Cerebellar nuclear complex (tissue), 1 donor: ENCODE measurements at places on chromosomes 4 and X.

- DNase-seq, result no peak
These were observed 297.0 kb upstream of the DCAF8L1 start for GRCh38 chrX:28278251-28278650.

DNA sequence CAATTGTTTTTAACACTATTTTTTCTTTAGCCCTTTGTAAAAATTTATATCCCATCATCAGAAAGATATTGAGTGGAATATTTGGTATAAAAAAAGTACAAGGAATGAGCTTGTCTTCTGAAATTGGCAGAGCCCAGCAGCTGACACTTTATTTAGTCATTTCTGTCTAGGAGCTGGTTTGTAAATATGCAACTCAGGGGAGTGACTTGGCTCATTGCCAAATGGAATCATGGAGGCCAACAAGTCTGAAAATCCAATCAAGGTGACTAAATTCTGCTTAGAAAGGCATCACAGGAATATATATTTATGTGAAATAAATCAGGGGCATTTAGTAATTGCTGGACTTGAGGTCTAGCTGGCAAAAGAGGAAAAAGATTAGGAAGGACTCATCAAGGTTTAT is 74.4 kb downstream of the OTC start:
- no peak for DNase-seq

- DNase-seq, result no peak
These were observed 148.1 kb downstream of the NWD2 start for GRCh38 chr4:37392521-37393255.

DNA sequence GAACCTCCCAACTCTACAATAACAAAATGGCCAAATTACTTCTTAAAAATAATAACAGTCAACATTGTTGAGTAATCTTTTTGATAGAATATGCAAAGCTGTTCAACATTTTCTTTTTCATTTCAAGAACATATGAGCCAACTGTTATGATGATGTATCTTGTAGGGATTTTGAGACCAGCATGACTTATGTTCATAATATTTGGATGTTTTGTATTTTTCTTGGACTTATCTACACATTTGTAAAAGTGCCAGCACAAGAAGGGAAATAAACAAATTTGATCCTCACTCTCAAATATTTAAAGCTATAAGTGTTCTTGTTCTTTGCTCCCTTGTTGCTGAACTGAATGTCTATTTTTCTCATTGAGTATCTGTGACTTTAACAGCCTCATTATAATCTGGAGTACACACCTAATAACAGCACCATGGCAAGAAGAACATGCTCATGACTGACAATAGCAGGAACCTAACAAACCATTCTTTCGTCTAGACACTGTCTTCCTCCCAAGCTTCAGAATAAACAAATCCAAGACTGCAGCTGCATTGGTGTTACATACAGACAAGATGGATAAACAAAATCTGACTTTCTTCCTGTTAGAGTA is 1049.7 kb downstream of the FAT4 start:
- DNase-seq, result no peak

GRCh38 chr4:123299212-123299691 is 97.3 kb upstream of the SPRY1 start:
- DNase-seq, result no peak

DNA sequence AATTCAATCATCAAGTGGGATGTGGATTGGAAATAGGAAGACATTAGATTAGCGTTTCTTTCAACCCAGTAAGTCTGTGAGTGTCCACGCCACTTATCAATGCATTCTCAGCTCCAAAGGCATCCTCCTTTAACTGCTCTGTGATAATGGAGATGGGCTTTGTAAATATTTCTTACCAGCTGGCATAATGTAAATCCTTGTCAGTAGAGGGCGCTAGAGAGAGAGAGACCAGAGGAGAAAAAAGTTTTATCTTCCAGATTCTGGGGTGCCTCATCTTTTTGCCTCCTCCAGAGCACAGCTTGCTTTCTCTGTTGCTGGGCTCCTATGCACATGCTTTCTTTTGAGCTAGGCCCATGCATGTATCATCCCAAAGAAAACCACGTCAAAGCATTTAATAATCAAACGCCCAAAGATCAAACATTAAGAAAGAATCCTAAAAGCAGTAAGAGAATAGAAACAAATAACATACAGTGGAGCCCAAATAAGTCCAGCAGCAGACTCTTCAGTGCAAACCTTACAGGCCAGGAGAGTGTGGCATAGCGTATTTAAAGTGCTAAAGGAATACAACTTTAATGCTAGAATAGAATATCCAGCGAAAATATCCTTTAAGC is 9.6 kb upstream of the MTMR1 start:
- DNase-seq, result peak; percentile 0

GRCh38 chr4:141654098-141654497 is 17.7 kb downstream of the IL15 start:
- no peak for DNase-seq

GRCh38 chrX:71482228-71482958 is 50.5 kb upstream of the OGT start:
- no peak for DNase-seq

DNA sequence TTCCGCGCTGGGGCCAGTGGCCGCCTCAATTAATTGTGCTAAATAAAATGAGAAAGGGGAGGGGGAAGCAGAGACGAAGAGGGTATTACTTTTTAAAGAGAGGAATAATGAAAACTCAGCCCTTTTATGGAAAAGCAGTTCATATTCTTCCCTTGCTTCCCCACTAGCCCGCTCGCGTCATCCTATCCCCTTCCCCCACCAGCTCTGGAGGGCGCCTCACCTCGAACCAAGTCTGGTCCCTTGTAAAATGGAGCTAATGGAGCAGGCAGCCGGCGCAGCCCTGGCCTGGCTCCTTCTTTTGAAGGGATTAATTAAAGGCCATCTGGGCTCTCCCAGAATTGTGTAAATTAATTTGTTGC is 511 bp upstream of the NKX6-1 start:
- no peak for DNase-seq

- DNase-seq, result no peak
These were observed 646 bp downstream of the ABCB7 start for GRCh38 chrX:75155447-75155826.

DNA sequence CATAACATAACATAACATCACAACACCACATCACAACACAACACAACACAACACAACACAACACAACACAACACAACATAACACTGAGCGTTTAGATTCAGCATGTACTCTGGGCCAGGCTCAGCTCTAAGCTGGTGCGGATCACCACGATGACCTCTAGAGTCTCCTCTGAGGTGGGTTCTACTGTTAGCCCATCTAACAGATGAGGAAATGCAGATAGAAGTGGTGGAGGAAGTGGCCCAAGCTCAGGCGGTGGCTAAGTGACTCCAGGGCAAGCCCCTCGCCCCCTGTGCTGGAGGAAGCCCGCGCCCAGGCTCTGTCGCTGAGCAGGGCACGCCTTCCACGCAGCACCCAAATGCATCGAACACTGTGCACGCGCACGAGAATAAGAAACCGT is 45.3 kb upstream of the CDKN2AIP start:
- no peak for DNase-seq

- DNase-seq, result no peak
These were observed 44.8 kb downstream of the BANK1 start for GRCh38 chr4:101835121-101835904.

DNA sequence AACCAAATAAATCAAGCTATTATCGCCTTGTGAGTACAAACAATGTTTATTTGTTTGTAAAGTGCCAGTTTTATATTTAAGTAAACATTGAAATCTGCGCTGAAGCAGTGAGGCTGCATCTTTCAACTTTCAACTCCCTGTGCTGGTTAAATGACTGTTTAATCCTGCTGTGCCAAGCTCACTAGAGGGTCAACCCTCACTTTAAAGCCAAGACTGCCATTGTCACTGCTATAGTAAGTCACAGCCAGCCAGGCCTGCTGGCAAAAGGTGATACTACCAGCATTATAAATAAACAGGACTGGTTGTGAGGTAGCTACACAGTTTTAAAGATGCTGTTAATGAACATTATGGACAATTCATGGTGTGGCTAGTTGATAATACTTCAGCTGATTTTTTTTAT is 34.6 kb downstream of the EFHC2 start:
- no peak for DNase-seq

DNA sequence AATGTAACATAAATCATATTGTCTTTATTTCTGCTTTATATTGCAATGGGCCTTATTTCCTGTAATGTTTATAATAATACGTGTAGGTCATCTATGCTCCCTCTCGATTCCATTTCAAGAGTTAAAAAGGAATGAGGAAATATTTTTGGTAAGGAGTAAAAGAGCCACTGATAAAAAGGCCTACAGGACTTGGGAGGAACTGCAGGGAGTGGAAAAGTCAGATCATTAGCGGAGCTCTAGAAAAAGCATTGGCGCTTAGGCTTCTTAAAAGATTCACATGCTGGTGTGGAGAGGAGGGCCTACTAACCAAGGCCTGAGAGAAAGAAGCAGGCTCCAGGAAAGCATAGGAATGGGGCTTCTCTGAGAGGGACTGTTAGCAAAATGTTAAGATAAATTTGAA is 82.9 kb upstream of the PNPLA4 start:
- DNase-seq, result no peak

GRCh38 chrX:20507901-20508620 is 241.4 kb upstream of the RPS6KA3 start:
- no peak for DNase-seq

GRCh38 chr4:76984788-76985211 is 35.2 kb downstream of the SEPTIN11 start:
- no peak for DNase-seq

GRCh38 chr4:75644095-75644494 is 13.8 kb upstream of the CDKL2 start:
- no peak for DNase-seq

- no peak for DNase-seq
These were observed 35.5 kb downstream of the NWD2 start for GRCh38 chr4:37279894-37280592.

DNA sequence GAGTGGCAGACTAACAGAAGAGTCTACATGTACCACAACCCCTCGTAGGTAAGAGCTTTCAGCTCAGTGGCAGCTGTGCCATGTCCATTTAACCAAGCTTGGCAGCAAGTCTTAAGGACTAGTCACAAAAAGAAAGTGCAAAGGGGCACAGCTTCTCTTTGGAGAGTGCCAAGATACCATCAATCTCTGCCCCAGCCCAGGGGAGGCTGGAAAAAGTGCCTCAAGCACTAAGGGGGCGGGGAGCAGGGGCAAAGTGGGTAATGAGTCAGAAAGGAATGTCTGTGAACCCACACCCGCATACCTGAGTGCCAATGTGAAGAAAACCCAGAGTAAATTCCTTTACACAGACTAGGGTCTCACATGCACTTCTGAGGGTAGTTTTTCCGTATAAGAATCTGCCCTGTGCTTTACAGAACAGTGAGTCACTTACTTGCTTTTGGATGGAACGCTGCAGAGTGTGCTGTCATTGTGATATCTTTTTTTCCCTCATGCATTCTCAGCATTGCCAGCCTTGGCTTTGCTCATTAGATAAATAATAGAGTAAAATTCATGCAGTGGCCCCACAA is 219.8 kb downstream of the ZNF674 start:
- DNase-seq, result no peak

DNA sequence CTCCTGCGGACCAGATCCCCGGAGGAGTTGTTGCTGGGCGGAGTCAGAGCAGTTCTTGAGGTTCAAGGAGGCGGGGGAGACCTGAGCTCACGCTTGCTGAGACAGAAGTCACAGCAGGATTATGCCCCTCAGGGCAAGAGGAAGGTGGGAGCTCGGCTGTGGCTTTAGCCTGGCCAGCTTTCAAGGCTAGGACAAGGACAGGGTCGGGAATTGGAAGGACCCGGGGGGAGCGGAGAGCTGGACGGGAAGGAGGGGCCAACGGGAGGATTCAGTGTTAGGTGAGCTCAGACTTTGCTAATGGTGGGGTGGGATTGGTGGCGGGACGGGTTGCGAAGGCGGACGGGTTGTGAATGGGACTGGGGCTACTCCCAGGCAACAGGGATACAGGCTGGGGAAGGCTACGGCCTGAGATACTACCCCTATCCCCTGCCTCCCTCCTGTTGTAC is at the start of gene RIBC1:
Gene RIBC1, plus strand, starts transcription at position 13 of the 446 bp plus-strand sequence. CDS start 3,404 bp downstream, outside the sequence.
- DNase-seq, result no peak

- no peak for DNase-seq
These were observed 6.3 kb downstream of the AWAT1 start for GRCh38 chrX:70240751-70241150.

- no peak for DNase-seq
These were observed 707 bp upstream of the SHROOM4 start for GRCh38 chrX:50814701-50815100.

DNA sequence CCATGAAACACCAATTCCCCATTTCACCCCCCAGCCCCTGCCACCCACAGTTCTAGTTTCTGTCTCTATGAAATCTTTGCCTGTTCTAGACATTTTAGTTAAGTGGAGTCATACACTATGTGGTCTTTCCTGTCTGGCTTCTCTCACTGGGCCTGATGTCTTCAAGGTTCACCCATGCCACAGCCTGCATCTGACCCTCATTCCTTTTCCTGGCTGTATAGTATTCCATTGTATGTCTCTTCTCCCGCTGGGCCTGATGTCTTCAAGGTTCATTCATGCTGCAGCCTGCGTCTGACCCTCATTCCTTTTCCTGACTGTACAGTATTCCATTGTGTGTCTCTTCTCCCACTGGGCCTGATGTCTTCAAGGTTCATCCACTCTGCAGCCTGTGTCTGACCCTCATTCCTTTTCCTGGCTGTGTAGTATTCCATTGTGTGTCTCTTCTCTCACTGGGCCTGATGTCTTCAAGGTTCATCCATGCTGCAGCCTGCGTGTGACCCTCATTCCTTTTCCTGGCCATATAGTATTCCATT is 191.7 kb downstream of the CRLF2 start:
- DNase-seq, result no peak

DNA sequence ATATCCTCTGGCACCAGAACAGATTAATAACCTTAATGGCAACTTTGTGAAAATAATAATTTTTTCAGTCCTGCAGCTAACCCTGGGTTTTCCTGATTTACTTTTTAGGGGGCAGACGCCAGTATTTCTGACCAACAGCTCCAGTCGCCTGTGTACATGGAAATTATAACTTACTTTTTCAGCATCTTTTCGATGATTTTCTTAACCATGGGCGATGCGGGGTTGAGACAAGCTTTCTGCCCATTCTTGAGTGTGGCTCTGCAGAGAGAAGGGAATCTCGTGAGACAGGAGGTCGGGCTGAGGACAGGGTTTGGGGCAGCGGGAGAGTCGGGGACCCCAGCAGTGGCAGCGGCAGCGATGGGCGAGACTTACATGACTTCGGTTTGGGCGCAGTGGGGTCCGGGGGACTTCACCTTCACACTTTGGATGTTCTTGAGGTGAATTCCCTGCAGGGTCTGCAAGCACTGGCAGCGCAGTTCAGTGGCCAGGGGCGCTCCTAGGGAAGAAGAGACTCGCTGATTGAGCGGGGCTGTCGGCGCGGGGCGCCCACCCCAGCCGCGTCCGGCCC is 484 bp downstream of the CXCL2 start:
- DNase-seq, result no peak

- DNase-seq, result no peak
These were observed 25.7 kb downstream of the ARL9 start for GRCh38 chr4:56531149-56531770.

- no peak for DNase-seq
These were observed 26.7 kb downstream of the HDX start for GRCh38 chrX:84475596-84475995.

DNA sequence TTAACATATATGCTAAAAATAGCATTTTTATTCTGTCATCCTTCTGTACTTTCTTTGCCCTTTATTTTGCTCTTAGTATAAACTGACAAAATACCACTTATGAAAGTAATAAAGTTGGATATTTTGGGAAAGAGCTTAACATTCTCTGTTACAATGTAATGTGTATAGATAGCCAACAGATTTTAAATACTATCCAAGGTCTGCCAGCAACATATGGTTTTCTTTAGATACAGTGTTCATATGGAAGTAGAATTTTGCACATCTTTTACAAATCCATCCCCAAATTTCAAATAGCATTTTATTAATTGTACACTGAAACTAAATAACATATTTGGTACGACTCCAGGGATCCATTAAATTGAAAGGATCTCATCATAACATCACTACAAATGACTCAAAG is 268.6 kb upstream of the PCDH18 start:
- no peak for DNase-seq
